Glomerular endothelial cell (primary cell): ENCODE measurements at places on chromosomes 2 and 18. TPM values are rescaled to one million over a fixed set of nuclear protein-coding genes. Genes with fewer than 3 reads are reported as not detected.
A peak's percentile ranks its signal among the peaks of the same experiment; 100 is the strongest.

DNA sequence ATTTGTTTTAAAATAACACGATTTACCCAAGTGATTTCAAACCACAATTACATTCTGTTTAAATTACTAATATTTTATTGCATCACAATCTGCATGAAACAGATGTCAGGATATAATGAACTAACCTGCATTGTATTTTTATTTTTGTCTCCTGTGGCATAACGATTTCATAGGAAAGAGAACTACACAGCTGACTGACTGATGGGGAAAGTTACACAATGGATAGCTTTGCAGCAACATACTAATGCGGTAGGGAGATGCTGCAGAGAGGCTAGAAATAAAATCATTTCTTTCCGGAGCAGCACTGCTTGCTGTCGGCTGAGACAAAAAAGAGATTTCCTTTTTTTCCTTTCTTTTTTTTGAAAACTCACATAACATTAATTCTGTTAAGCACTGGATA lies 36.9 kb downstream of the SCN1A start:
- no peak for DNase-seq

DNA sequence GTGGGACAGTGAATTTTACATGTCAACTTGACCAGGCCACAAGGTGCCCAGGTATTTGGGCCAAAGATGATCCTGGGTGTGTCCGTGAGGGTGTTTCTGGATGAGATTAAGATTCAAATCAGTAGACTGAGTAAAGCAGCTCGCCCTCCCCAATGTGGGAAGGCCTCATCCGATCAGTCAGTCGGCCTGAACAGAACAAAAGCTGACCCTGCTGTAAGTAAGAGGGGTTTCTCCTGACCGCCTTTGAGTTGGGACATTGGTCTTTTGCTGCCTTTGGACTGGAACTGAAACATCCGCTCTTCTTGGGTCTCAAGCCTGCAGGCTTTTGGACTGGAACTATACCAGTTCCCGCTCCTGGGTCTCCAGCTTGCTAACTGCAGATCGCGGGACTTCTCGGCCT lies 233.3 kb downstream of the KLHL29 start:
- DNase-seq: no peak

DNA sequence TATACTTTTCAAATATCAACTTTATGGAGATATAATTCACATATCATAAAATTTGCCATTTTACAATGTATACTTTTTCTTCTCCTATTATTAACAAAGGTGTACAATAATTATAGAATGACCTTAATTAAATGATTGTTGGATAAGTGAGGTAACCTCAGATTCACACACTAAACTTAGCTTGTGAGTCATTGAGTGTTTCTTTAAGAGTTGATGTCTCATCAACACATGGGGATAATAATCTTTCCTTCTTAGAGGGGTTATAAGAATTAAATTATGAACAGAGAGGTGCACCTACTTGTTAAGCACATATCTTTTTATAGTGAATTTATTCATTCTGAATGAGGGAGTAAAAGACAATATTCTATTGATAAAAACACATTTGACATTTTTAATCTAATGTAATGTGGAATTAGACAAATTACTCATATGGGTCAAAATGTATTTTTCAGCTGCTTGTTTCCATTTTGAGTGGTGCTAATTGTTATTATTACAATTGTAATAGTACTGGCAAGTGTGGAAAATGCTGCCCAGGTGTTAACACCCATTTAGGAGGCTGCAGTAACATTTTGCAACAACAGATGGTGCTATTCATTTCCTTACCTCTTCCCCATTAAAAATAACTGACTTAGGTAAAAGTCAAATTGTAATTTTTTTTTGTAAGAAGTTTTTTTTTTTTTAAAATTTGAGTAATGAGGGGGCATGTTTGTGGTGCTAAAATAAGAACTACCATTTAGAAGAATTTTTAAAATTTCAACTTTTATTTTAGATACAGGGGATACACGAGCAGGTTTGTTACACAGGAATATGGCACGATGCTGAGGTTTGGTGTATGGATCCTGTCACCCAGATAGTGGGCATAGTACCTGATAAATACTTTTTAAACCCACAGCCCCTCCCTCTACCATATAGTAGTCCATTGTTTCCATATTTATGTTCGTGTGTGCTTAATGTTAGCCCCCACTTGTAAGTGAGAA lies 32.1 kb upstream of the DYNAP start:
- DNase-seq: no peak

DNA sequence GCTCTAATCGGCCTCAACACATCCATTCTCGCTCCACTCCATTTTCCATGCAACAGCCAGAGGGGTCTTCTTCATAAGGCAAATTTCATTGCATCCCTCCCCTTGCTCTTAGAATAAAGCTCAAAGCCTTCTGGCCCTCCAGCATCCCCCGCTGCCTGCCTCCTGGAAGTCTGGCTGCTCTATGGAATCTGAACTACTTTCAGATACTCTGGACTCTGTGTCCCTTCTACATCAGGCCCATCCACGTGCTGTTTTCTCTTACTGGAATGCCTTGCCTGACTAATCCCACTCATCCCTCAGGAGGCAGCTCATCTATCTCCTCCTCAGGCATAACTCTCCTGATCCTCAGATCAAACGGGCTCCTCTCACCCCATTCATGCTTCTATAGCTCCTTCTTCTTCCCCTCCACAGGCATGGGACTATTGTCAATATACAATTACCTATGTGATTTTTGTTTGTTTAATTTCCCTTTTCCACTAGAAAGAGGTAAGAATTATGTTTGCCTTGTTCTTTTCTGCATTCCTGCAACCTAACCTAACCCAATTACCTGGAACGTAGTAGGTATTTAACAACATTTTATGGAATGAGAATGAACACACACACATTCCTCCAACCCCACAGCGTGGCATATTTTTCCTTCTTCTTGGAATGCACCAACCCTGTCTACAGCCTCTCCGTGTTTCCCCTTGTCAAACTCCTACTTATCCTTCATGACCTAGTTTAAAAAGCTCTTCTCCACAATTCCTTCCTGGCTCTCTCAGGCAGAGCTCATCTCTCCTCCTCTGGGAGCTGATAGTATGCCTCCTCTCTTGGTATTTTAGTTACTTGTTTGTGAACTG lies 49.5 kb downstream of the LBH start:
- no peak for DNase-seq

DNA sequence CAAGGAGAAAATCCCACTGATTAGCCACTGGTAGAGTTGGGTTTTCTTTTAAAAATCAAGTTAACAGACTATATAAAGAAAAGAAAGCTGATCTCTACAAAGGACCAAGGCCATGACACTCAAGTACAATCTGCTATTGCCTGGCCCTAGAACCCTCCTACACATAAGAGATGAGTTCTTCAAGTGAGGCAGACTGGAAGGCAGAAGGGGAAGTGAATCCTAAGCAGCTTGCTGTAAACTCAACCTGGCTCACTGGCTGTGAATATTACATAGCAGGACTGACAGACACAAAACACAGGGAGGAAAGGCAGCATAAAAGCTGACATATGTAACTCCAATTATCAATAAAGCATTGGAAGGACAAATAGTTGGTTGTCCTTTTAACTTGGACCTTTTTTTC lies 65.4 kb downstream of the TRIP12 start:
- DNase-seq: no peak

- DNase-seq: peak; percentile 99
These were observed 20.0 kb upstream of the CAVIN2 start for GRCh38 chr2:191866675-191867506.

- DNase-seq: no peak
These were observed 62.1 kb upstream of the PGAP1 start for GRCh38 chr2:196988639-196989038.

DNA sequence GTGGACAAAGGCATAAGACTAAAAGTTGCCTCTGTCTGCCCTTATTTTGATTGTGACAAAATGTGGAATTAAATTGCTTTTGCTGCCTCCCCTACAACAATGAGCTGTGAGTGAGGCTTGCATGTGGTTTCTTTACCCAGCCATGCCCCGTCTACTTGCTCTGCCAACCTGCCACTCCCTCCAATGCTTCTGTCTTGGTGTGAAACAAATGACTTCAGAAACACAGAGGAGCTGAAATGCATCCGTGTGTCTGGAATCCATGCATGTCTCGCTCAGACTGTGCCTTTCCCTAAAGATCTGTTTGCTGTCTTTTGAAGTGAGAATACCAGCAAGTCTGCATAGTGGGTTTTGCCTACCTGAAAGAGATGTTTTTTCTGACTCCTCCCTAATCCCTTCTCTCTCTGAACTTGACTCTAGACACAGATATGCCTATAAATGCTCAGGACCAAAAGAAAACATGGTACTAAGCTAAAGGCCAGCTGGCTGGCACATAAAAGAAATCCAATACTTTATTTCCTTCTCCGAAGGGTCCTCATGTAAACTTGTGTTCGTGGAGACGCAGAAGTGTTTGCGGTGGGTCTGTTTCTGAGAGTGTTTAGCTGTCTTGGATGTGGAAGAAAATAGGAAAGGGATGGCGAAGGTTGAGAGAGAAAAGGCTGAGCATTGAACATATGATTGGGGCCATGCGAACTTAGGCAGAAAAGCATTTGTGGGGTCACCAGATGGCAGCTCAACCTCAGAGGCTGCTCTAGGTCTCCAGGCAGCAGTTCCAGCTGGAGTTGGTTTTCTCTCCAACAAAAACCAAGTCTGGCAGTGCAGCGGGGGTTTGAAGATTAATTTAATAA lies 120.5 kb downstream of the CCBE1 start:
- DNase-seq: no peak

DNA sequence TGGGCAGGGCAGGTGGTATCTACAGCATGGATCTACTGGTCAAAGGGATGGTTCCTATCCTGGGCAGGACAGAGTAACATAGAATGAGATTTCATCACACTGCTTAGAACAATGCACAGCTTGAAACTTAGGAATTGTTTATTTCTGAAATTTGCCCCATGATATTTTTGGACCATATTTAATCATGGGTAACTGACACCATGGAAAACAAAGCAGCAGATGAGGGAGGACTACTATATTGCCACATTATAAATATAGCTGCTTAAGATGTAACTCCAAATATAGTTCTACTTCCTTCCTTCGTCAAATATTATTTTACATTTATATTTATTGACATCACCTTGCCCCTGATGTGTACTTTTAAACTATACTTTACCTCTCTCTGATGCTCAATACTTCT lies 254.7 kb downstream of the PTPRM start:
- no peak for DNase-seq

GRCh38 chr2:121203591-121204249 lies 81.3 kb downstream of the TFCP2L1 start:
- no peak for DNase-seq

The RGPD3 gene
- 0.05 and 0.29 TPM in 2 replicates for total RNA-seq
